ENCODE measurements at places on chromosomes 5 and 9.

DNA sequence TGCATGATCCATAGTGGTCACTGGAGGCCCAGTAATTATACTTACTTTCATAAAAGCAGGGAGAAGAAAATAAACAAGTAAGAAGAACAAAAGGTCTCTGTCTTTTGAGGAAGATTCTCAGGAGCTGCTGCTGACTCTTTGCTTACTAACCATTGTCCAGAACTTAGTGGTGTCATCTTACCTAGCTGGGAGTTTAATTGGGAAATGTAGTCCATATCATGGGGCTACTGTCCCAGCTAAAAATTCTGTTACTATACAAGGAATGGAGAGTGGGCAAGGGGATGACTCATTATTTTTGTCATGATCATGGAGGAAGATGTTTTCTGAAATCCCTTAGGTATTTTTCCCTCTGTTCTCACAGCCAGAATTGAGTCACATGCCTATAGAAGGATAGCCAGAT is 639.3 kb downstream of the MTRR start:
- no peak for DNase-seq

- no peak for DNase-seq
Measured at GRCh38 chr5:107968406-107968843, 297.7 kb upstream of the EFNA5 start.

- no peak for DNase-seq
Measured at GRCh38 chr9:92097997-92098482, 17.2 kb downstream of the SPTLC1 start.

GRCh38 chr5:139470821-139471300 is at the start of gene SMIM33:
SMIM33 (plus strand) TSS chr5:139471004; CDS start chr5:139471122, 118 bp downstream.
- DNase-seq: no peak

GRCh38 chr5:135387629-135387960 is 11.4 kb downstream of the MACROH2A1 start:
- DNase-seq: no peak

- no peak for DNase-seq
Measured at GRCh38 chr5:19018822-19019221, 969.2 kb downstream of the CDH18 start.

- DNase-seq: no peak
Measured at GRCh38 chr9:4180907-4181605, 118.8 kb downstream of the GLIS3 start.

DNA sequence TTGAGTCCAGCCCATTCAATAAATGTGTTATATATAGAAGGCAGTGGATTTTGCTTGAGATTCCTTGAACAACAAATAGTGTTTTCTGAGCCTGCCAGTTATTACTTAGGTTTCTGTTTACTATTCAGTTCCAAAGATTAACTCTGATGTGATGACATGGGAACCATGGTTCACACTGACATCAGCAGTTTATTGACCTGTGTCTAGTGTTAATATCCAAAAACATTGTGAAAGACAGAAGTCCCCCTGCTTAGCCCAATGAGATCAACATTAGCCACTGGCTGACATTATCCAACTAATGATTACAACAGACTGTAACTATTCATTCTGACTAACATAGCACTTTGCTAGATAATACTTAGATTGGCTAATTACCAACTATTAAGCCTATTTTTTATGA is 14.9 kb downstream of the APBA1 start:
- DNase-seq: no peak

Measured in GM19239 (cell line).